ENCODE measurements at places on chromosomes 12 and 14.

- DNase-seq: no peak
Measured at GRCh38 chr12:110317911-110318310, 36.9 kb downstream of the ATP2A2 start.

DNA sequence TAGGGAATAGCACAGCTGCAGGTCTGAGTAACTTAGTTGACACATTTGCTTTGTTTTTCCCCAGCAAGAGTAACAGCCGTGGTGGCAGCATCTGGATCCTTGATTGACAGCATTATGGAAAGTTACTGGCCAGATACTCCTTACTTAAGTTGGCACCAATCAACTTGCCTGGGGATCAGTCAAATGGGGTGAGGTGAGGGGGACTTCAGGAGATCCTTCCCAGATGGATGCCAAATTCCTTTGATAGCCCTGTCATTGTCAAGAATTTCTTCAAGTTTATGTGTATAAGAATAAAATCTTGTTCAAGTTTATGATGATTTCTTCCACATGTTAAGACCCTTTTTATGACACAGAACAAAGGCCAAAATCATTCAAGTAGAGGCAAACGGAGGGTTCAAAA is 618.4 kb downstream of the SLC6A15 start:
- no peak for DNase-seq

GRCh38 chr12:75270157-75270556 is 60.0 kb downstream of the CAPS2 start:
- no peak for DNase-seq

- no peak for DNase-seq
Measured at GRCh38 chr14:32470161-32470715, 141.1 kb downstream of the AKAP6 start.

DNA sequence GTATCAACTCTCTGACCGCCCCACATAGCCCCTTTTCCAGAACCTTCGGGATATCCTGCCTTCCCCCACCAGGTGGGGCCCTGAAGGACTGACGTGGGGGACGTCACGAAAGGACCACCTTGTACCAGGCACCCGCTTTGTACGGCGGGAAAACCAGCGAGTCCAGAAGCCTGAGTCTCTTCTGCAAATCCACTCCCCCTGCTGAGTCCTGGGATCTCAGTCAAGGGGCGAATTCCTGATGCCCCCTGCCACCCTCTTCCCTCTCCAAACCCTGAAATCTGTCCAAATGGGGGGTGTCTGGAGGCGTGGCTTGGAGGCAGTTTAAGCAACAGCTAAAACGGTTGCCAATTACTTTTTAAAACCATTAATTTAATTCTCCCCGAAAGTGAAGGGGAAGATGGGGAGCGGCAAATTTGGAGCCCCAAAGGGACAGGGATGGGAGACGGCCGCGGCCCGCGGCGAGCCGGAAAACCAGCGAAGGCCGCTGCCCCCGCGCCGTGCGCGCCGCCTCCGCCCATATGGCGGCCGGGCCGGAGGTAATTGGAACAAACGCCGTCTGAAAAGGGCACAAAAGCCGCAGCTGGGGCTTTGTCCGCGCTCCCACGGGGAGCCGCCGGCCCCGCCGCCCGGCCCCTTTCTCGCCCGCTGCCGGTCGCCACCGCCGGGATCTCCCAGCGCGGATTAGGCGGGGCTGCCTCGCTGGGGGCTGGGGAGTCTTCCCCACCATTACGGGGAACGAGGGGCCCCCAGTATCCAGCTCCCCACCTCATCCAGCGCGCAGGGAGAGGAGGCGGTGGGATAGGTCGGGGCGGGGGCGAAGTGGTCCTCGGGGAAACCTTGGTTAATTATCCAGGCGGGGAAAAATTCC is 6.6 kb downstream of the LHX5 start:
- no peak for DNase-seq

GRCh38 chr12:121788176-121788818 is 5.2 kb downstream of the RHOF start:
- DNase-seq: no peak

DNA sequence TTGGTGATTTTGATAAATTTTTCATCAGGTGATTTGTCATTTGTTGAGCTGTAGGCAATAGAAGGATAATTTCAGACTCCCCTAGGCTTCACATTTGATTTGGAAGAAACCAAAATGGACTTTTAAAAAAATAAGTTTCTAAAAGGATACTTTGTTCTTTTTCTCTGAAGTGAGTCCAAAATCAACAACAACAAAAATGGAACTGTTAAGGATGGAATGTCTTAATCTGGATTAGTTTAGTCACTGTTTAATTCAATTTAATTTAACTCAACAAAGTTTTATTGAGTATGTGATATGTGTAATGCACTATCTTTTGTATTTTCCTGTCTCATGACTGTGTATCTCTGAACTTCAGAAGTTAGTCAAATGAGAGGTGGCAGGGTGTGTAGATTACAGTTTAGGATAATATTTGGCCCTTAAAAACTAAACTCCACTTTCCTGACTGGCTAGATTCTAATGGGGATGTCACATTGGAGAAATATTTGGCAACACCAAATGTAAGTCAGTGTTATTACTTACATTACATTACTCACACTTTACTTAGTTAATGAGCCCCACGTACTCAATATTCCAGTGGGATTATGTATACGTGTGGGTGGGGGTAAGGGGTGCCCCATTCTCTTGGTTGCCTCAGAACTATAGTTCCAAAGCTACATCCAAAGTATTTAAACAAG is 209.7 kb downstream of the BCAT1 start:
- no peak for DNase-seq

DNA sequence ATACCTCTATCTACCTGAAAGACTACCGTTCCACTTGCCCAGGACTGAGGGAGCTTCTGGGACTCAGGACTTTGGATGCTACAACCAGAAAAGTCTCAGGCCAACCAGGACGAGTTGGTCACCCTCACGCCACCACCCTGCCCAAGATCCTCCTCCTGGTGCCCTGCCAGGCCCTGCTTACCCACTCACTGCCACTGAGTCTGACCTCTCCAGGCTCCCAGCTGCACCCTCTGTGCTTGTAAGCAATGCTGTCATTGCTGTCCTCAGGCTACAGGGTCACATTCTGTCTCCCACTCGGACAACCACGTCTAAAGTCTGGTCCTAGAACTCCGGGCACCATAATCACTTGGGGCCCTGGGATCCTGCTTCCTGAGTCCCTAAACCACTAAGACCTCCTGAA is 9.2 kb downstream of the TTC7B start:
- DNase-seq: no peak

DNA sequence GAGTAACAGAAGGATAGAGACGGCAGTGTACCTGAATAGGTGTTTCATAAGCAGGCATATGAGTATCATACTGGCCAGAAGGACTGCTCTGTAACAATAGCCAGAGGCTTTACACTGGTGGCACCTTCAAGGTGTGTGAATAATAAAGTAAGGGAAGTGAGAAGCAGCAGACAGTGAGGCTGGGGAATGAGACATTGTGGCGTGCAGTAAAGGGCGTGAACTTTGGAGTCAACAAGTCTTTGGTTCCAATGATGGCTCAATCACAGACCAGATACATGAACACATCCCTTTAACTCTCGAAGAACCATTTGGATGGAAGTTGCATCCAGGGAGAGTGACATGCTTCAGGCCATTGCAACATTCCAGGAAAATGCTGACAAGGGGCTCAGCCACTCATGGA is 32.0 kb upstream of the CCND2 start:
- no peak for DNase-seq

GRCh38 chr12:104143918-104144317 is 5.9 kb upstream of the NFYB start:
- no peak for DNase-seq

DNA sequence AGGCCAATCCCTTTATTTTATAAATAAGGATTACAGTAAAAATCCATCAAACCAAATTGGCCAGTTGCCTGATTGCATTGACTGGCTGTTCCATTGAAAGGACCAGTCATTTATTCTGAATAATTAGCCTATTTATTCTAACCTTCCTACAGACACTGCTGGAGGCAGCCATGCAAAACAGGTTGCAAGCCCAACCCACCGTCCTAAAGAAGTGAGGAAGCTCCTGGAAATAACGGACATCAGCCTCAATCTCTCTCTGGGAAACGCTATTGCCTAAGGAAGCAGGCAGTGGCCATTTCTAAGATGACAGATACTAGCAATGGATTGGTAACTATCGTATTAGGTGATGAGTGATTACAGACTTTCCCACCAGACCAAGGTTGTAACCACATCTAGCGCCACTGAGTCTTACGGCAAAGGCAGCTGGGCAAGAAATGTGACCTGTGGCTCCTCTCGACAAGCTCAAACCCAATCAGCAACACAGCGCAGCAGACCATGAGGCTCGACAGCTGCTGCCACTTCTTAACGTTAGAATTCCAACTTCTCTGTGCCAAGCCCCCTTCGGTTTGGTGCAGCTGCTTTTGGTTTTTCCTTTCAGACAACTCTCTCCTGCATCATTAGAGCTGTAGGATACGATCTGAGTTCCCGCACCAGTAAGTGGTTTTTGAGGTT is 134.2 kb downstream of the KCNK10 start:
- DNase-seq: no peak

DNA sequence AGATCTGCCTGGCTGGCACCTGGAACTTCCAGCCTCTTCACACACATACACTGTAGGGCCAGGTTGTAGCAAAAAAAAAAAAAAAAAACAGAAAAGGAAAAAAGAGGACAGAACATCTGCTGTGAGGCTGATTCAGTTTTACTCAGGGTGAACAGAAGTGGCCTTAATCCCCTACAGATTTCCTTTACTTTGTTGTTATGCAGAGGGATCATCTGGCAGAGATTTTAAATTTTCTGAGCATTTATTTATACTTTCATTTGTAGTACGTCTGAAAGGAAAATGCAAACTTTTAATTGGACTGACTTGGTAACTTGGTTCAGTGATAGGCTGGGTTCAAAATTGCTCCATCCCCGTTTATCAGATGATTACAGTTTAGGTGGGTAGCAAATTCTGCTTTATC is 50.8 kb upstream of the PRICKLE1 start:
- no peak for DNase-seq

GRCh38 chr12:110316861-110317260 is 35.8 kb downstream of the ATP2A2 start:
- DNase-seq: no peak

DNA sequence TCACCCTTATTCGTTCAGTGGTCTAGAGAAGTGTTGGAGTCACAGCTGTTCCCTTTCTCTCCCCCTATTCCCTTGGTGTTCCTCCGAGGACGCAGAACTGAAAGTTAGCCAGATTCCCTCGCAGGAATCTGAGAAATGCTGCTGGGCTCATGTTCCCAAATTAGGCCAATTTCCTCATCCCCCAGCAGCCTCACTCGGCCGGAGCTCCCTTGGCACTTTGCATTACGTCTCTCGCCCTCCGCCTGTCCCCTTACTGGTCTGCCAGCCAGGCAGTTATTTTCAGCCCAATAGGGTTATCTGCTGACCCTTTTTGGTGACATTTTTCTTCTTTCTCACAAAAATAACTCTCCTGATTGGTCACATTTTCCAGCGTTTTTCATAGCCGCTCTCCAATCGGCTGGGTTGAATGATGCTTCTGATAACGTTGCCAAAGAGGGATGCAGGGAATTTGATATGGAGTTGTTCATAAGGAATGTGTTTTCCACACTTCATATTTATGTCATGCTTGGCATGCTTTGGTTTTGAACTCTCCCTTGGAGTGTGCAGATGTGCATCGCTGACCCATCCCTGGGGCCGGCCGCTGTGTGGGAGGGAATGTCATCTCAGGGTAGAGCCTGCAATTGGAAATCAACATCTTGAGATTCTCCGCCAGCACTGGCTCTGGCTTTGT is 9.9 kb downstream of the IFT43 start:
- no peak for DNase-seq

- DNase-seq: no peak
Measured at GRCh38 chr14:100548295-100548655, 38.9 kb downstream of the BEGAIN start.

GRCh38 chr12:96044017-96044942 is 8.9 kb upstream of the LTA4H start:
- DNase-seq: no peak

- DNase-seq: peak; percentile 29
Measured at GRCh38 chr14:51419685-51420084, 179.6 kb downstream of the TMX1 start.

DNA sequence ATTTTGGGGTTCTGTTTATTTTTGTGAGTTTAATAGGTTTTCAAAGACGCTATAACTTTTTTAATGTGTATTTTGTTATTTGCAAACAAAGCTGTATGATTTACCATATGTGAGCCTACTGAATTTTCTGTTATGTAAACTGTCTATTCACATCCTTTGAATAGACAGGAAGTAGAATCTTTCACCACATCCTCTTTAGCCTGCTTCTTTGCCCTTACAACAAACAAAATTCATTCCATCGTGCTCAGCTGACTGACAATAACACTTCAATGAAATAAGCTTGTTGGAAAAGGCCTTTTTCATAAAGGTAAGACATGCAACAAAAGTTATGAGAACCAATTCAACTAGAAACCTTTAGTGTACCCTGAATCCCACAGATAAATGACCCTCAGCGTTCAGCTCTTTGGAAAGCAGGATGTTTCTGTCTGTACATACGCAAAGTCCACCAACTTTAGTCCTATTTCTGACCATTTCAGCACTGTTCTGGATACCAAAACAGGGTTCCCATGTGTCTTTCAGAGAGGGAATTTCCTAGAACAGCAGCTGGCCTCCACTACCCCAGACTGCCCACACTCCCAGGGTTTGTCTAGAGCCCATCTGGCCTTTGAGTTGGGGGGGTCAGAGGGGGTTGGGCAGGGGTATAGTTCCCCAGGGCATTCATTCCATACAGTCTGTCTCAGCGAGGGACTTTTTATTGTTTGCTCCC is 71.3 kb downstream of the DUSP6 start:
- peak; percentile 50 for DNase-seq

- DNase-seq: no peak
Measured at GRCh38 chr12:109875572-109876131, 4.7 kb downstream of the GLTP start.

- DNase-seq: no peak
Measured at GRCh38 chr14:97524589-97525319, 727.6 kb downstream of the VRK1 start.

DNA sequence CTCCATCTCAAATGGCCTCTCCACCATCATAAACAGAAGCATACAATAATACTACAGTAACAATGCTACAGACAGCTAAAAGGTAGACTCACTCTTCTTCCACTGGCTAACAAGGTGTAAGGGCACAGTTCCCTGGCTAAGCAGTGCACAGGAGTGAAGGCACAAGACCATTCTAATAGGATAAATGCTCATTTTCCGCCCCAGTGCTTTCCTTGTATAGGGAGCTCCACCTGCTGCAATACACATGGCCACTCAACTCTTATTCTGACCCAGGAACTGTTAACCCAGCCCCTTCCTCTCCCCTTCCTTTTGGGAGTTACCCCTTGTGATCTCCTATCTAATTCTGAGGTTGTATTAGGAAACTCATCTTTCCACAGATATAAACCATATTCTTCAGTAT is 124.6 kb downstream of the KCNK10 start:
- DNase-seq: no peak

GRCh38 chr12:108449478-108449877 is 65.6 kb upstream of the FICD start:
- DNase-seq: no peak

DNA sequence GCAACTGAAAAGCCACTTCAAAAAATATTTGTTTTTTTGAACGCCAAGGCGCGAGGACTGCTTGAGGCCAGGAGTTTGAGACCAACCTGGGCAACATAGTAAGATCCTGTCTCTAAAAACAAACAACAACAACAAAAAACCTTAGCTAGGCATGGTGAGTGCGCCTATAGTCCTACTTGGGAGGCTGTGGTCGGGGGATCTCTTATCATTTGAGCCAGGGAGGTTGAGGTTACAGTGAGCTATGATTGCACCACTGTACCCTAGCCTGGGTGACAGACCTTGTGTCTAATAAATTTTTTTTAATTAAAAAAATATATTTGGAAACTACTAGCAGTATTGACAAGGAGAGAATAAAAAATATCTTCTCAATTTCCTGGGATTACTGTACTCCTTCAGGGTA is 113.1 kb downstream of the TRAFD1 start:
- no peak for DNase-seq
